ENCODE measurements at places on chromosomes 7 and 10.
A peak's percentile ranks its signal among the peaks of the same experiment; 100 is the strongest.

DNA sequence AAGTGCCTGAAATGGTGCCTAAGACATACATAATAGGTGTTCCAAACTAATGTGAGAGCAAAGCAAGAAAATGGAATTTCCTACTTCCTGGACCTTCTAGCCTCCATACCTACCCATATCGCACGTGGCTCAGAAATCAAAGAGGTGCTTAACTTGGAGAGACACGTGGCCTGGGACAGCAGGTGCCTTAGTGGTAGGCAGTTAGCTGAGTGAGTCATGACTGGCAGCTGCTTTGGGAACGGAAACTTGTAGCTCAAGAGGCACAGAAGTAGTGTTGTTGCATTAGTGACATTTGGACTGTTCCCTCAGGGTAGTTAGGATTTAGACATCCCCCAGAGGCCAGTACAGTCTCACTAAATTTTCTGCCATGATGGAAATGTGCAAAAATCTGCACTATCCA, 12.0 kb upstream of the BMPER start:
- DNase-seq, result no peak

DNA sequence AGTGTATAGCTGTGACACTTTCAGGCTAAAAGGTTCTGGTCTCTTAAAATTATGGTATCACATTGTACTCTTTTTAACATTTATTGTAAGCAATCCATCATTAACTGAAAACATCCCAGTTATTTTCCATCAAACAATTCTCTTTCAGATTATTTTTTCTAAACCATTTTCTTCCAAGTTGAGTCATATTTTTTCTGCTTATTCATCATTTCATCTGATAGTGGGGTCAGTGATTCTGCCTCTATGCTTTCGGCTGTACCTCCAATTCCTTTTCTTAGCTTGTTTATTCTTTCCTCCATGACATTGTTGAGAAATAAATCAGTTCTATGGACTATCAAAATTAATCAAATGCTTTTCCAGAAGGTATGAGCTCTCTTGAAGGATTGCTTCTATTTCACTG, 609 bp upstream of the PNLIP start:
- no peak for DNase-seq

DNA sequence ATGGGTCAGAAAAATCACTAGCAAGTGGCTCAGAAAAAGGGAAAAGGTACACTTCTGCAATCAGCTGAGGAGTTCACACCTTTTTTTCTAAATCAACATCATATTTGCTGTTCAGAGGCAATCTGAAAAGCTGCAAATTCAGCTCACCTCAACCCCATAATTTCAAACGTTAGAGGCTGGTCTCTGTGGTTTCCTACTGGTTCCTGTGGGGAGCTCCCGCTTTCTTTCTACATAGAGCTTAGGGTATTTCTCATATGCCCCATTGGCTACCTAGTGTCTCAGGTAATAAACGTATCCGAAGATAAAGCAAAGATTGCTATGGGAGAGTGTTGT, 5.2 kb upstream of the ZNF22 start:
- DNase-seq, result no peak

DNA sequence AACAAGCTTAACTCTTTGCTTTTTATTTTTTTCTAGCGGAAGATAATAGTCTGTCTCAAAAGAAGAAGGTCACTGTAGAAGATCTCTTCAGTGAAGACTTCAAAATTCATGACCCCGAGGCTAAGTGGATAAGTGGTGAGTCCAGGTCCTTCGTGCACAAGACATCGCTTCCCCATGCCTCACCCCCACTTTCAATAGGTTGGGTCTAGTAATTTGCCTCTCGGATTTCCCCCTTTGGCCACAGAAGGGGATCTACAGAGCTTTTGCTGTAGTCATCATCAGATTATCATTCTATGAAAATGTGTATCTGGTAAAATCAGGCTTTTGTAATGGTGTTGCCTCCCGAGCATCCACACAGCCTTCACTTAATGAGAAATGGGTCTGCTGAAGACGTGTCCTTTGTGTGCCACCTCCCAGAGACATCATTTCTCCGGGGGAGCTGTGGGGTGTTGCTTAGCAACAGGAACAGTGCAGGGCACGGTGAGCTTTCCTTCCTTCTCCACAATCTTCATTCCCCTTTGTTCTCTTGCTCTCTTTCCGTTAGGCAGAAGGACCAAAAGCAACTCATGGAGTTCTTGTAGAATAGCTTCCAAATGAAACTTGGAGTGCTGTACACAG, 422.8 kb downstream of the DPP6 start:
- DNase-seq, result no peak

DNA sequence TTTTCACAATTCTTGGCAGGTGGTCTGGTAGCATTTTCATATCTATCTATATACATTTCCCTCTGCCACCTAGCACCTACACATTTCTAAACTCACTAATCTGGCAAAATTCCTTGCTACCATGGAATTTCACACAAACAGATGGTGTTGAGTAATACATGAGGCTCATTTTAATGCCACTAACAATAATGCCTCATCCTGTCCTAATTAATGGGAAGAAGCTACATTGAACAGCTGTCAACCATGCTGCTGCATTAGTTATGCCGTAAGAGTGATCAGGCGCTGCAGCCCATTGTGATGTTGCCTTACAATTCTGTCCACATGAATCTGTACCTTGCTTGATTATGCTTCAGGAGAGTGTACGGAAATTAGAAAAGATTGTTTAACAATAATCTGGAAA, 23.2 kb downstream of the COL1A2 start:
- no peak for DNase-seq

- DNase-seq, result no peak
These were observed 287.5 kb upstream of the NPVF start for GRCh38 chr7:25515633-25516275.

DNA sequence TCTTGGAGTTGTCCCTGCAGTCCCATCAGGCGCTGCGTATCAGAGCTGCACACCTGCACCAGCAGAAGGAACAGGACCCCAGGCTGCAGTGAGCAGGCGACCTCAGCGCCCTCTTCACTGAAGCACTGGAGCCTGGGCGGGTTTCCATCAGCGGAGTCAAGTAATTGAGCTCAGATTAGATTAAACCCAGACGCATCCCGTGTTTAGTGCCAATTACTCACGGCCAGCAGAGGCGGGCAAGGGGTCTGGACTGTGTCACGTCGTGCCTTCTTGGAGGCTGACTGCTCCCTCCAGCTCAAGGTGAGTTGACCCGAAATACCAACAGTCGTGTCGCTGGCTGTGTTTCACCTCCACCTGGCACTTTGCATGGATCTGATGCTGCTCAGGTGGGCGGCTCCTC, 123.6 kb downstream of the CXCL12 start:
- no peak for DNase-seq

GRCh38 chr10:127392351-127393235, 156.5 kb upstream of the NPS start:
- DNase-seq, result peak; percentile 33

GRCh38 chr10:78173360-78174015, 139.8 kb downstream of the RPS24 start:
- DNase-seq, result no peak

- DNase-seq, result no peak
These were observed 173.5 kb downstream of the SEMA3E start for GRCh38 chr7:83475420-83475819.

GRCh38 chr10:27794157-27794556, 48.5 kb upstream of the MKX start:
- DNase-seq, result no peak

GRCh38 chr7:145082366-145083161, 246.7 kb upstream of the TPK1 start:
- DNase-seq, result no peak

Measured in left kidney (tissue), 8 donors.